M059J (cell line): ENCODE measurements at places on chromosomes 12 and 14. TPM values are rescaled to one million over a fixed set of nuclear protein-coding genes. Genes with fewer than 3 reads are reported as not detected.
A peak's percentile ranks its signal among the peaks of the same experiment; 100 is the strongest.

DNA sequence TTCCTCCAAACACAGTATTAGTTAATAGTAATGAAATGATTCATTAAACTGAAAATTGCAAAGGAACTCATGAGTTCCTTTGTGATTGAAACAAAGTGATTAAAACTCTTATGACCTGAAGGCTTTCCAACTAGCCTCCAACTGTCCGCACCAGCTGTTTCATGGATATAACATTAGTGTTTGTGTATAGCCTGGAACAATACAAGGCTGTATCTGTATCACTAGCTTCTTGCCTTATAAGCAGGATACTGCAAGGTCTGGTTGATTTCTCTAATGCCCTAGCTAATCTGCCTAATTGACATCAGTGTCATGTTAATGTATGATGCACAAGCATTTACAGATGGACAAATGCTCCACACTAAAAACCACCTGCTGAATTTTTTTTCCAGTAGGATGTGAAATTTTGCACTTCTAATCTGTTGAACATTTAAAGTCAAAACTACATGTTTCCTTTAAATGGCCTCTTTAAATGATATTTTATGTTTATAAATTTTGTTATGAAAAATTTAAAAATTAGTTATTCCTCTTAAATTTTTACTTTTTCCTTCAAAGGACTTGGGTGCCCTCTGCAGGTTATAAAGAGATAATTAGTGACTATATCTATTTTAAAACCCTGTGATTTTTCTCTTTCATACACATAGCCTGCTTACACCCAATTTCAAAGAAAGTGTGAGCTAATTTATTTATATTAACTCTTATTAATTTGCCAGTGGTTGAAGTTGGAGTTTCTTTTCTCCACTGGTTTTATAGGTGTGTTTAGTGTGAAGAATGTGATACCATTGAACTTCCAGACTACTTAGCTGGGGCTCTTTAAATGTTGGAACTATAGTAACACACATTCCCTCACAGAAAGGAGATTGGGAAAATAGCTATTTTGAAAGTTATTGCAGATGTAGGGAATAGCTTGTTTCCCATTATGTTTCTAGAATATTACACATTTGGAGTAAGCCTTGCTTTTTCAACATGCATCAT lies 25.4 kb downstream of the AP5M1 start:
- DNase-seq: peak; percentile 6

GRCh38 chr12:75603475-75603874 lies 92.1 kb upstream of the KRR1 start:
- peak; percentile 34 for DNase-seq

DNA sequence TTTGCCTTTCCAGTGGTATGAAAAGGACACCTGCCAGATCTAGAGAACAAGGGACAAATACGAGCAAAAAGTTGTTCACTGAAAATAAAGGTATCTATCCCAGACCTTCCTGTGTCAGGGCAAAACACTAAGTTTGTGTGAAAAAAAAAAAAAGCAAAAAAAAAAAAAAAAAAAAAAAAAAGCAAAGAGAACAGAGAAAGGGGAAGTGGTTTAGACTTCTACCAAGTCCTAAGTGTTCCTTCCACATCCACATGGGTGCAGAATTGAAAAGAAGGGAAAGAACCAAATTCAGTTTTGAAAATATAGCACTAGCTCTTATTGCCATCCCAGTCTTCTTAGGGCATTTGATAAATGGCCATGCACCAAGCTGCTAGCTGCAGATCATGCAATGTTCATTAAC lies 41.7 kb downstream of the ZCRB1 start:
- DNase-seq: no peak

DNA sequence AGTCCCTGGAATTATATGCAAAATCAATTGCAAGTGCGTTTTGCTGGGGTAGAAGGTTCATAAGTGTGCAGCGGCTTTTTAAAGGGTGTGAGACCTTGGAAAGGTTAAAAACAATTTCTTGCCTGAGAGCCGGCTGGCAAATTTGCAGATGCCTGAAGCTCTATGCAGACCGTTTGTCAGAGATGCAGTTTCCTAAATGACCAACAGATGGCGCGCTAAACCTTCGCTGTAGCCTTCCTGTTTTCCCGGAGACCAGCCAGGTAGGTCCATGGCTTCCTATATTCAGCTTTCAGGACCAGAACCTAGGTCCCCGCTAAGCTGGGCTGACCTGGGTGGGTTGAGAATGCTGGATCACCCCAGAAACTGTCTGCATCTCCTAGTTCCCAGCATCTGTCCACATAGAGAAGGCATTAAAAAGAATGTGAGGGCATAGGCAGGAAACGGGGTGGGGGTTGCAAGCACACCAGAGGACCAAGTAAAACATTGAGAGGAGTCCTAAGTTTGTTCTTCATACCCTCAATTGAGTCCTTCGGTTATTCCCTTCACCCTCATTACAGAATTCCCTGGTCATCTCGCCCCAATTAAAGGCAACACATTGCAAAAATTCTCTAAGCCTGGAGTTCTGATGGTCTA lies 5.7 kb upstream of the NOS1 start:
- DNase-seq: peak; percentile 66

DNA sequence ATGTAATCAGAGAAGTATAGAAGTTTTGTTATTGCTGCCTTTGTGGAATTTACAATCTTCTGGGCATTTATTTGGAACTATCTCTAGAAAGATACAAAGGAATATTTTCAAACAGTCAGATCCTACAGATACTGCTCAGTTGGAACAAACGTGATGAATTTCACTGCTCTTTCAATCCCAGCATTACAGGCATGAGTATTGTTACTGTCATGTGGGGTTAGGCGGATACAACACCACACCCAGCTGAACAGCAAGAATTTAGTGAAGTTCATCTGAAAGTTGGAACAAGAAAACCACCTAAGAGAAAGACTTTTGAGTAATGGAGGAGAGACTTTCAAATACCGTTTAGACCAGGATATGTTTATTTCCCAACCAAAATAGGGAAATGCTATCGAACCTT lies 123.3 kb upstream of the PLXNC1 start:
- no peak for DNase-seq

- no peak for DNase-seq
These were observed 4.4 kb upstream of the HOXC9 start for GRCh38 chr12:53995378-53996239.

- peak; percentile 29 for DNase-seq
These were observed 208.2 kb downstream of the DIO2 start for GRCh38 chr14:80003138-80003537.

- peak; percentile 15 for DNase-seq
These were observed 49.5 kb downstream of the ATP2A2 start for GRCh38 chr12:110330544-110330943.

- DNase-seq: peak; percentile 63
These were observed 354.4 kb downstream of the NAV3 start for GRCh38 chr12:78185109-78185508.

- no peak for DNase-seq
These were observed 608.5 kb downstream of the TMEM121 start for GRCh38 chr14:106134886-106135285.

GRCh38 chr14:99609245-99610170 lies 5.5 kb upstream of the CCDC85C start:
- no peak for DNase-seq

GRCh38 chr14:55318694-55319093 lies 47.5 kb downstream of the FBXO34 start:
- no peak for DNase-seq

- DNase-seq: no peak
These were observed 155.0 kb upstream of the TMPO start for GRCh38 chr12:98360401-98360800.

DNA sequence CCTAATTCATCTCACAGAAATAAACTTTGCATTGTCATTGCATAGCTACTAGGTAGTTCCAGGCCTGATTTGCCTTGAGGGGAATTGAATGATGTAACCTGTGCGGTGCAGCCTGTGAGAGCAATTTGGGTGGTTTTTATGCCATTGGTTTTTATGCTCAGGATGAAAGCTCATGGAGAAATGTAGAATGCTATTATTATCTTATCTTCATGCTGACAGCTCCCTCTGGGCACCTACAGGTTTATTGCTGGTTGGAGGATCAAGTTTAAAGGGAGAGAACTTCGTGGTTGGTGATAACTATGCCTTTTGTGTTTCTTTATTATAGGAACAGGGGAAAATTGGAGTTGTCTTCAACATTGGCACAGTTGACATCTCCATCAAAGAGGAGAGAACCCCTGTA lies 547.9 kb downstream of the DIO2 start:
- DNase-seq: peak; percentile 26

DNA sequence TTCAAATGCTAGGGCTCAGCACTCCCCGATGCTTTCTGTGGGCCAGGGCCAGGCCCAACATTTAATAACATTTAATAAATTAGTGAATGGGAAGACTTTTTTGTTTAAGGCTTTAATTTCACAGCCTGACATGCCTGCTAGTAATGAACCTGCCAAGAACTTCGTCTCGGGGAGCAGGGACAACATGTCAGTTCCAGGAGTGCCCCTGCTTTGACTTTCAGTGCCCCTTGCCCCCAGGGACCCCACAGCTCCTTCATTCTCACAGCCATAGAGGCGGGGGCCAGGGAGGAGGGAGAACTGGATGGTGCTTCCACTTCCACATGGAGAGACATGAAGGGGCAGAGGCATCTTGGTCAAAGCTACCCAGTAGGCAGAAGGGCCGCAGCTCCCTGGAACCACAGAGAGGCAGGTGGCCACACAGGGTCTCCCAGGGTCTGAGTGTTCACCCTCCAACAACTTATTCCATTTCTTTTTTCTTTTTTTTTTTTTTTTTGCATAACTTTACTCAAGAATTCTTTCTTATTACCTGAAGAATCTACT lies 66.0 kb upstream of the DDX11 start:
- no peak for DNase-seq

DNA sequence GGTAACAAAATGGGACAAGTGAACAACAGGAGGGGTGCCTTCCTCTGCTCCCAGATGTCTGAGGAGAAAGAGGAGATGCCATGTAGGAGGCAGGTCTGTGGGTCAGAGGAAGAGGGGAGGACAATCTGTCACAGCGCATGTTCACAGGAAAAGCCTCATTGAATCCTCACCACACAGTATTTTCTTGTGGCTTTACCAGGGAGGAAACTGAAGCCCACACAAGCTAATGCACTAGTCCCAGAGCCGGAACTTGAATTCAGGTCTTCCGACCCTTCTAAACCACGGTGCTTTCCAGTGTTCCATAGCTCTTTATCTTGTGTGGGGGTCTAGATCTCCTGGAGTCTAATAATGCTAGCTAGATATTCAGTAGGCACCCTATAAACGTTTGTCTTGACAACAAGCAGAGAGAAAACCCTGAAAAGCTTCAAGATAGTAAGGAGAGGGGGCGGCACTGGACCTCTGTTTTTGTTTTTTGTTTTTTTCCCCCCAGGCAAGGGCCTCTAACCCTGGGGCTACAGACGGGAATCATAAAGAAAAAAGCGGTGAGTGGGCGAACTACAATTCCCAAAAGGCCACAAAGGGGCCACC lies 371 bp upstream of the SHMT2 start:
- DNase-seq: no peak

GRCh38 chr12:88453323-88453722 lies 126.9 kb downstream of the KITLG start:
- no peak for DNase-seq

DNA sequence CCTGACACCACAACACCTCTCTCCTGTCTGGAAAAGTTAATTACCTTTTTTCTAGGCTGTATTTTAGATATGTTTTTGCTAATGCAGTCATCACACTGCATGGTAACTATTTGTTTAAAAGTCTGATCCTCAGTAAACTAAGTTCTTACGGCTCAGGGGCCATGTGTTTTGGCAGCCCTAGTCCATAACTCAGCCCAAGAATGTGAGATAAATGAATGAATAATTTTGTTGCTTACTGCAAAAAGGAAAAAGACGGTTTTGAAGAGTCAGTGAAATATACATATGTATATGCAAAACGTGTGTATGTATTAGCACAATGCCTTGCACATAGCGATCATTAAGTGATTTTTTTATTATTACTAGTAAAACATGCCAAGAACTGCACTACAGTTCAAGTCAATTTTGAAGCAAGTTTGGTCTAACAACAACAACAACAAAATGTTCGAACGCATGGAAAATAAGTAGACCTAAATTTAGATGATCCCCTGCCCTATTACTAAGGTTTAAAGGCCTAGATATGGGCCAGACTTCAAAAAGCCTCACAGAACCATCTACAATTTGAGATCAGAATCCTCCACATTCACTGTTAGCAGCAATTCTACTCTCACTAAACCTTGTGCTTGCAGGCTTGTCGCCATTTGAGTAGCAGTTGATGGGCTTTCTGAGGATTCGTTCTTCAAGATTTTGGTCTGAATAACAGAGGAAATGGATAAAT lies 140.0 kb downstream of the NDUFA12 start:
- DNase-seq: no peak

DNA sequence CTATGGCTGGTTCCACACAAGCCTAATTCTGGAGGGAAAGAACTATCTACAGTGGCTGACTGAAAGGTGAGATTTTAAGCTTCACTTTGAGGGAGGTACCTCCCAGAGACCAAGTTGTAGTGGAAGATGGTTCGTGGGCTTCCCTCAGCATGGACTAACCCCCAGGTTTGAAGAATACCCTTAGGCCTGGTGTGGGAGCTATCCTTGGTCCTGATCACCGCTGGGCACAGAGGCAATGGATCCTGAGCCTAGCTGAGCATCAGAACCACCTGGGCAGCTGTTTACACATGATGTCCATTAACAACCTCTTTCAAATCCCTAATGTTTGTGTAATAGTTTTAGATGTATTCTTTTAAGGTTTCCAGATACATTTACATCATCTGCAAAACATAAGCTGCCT lies 10.3 kb downstream of the DAO start:
- peak; percentile 17 for DNase-seq

DNA sequence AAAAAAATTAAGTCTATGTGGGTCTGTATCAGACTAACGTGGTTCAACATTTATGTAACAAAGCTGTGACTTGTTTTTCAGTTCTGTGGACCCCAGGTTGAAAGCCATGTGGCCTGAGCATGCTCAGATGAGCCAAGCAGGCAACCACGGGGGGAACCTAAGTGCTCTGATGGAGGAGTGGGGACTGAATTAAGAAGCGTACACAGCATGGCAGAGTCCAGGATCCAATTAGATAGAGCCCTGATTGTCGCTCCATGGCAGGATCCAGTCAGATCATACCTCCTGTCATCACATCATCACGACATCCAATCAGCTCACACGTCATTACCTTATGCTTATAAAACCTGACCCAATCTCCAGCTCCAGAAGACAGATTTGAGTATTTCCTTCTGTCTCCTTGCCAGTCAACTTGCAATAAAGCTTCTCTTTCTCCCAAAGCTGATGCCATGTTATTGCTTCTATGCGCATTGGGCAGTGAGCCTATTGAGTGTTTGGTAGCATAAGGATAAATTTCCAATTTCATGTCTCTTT lies 1013.1 kb upstream of the TMEM132C start:
- DNase-seq: no peak

The USP44 gene
- 0.02 TPM in 1 of 2 replicates, not detected in the other for total RNA-seq

The ESYT1 gene
- total RNA-seq: 86.5 and 117 TPM in 2 replicates

The DDX11 gene
- total RNA-seq: 17.2 and 21.2 TPM in 2 replicates

The A2M gene
- total RNA-seq: 0.66 and 3.1 TPM in 2 replicates

The DCN gene
- 16.3 and 16.5 TPM in 2 replicates for total RNA-seq

The TMEM30B gene
- not detected in 2 replicates for total RNA-seq

The OR6C76 gene
- total RNA-seq: not detected in 2 replicates

The ADCY4 gene
- total RNA-seq: not detected in 2 replicates

The RNF41 gene
- 42.8 and 54.9 TPM in 2 replicates for total RNA-seq

The CACNA2D4 gene
- total RNA-seq: 0.15 and 0.91 TPM in 2 replicates

The CPM gene
- total RNA-seq: 20.4 and 26.0 TPM in 2 replicates

The ETFBKMT gene
- 1.3 TPM in 2 replicates for total RNA-seq
